ENCODE measurements at places on chromosomes 11 and 22.
A peak's percentile ranks its signal among the peaks of the same experiment; 100 is the strongest.

DNA sequence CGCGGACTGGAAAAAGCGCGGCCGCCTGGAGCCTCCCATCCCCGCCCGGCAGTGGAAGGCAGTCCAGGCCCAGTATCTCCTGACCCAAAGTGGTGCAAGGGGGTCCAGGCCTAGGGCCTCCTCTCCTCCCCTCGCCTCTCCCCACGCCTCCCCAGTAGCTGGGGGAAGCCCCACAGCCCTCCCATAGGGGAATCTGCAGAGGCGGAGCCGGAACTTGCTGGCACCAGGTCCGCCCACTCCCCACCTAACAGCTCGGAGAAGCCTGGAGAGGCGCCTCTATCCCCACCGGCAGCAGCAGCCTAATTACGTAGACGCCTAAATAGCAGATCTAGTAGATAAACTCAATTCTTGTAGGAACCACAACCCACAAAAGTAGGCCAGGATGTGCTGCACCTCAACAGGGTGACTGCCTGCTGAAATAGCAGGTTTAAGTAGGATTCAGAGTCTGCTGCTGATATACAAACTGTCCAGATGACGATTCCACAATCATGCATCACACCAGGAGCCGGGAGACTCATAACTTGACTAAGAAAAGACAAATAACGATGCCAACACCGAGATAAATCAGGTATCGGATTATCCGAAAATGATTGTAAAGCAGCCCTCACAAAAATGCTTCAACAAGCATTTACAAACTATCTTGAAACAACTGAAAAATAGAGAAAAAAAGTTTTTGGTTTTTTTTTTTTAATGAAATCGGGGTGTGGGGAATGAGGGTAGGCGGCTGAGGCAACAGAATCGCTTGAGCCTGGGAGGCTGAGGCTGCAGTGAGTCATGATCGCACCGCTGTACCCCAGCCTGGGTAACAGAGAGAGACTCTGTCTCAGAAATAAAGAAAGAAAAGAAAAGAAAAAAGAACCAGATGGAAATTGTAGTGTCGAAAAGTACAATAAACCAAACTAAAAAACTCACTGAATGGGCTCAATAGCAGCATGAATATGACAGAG lies 11.4 kb upstream of the BRD1 start:
- DNase-seq: peak; percentile 95

DNA sequence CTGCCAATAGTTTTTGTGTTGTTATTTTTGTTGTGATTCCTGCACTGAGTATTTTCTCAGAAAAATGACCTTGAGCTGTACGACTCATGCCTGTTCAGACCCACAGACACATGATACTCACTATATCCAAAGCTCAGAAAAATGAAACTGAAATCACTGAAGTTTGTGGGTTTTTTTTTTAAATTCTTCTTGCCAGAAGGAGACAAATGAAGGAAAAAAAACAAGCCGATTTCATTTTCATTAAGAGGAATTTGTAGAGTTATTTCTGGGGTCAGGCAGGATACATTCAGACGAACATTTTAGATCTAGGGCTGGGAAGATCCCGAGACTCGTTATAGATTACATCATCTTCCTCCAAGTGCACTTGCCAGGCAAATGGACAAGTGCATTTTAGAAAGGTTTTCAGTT lies 60.4 kb downstream of the BMAL1 start:
- DNase-seq: no peak

- no peak for DNase-seq
These were observed 75.9 kb downstream of the PARVA start for GRCh38 chr11:12453243-12453642.

DNA sequence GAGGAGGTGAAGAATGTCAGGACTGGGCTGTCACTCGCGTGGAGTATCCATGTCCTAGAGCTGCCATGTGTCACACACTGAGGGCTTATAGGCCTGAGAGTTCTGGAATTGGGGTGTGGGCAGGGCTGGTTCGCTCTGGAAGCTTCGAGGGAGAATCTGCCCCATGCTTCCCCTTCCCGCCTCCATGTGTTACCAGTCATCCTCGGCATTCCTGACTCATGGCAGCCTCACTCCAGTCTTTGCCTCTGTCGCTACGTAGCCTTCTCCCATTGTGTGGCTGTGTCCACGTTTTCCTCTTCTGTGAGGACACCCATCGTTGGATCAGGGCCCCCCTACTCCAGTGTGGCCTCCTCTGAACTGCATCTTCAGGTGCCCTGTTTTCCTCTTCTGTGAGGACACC lies 301.2 kb downstream of the TBC1D22A start:
- no peak for DNase-seq

DNA sequence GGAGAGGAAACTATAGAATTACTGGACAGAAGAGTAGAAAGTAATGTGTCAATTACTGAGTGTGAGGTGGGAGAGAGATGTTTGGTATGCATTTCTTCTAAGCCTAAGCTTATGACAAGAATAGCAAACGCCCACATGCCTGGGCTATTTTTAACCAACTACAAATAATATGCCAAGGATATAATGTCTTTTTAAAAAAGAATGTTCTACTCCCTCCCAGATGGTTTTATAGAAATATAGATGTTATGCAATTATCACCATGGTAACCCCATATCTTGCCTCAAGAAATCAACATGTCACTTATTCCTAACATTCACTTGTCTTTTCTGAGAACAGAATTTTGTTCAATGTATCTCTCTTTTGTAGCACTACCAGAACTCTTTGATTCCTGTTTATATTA lies 996.7 kb upstream of the CHORDC1 start:
- DNase-seq: no peak

GRCh38 chr11:73216465-73216864 lies 1.6 kb upstream of the P2RY2 start:
- DNase-seq: no peak

GRCh38 chr22:23130697-23131096 lies 11.1 kb downstream of the RSPH14 start:
- DNase-seq: no peak
